ENCODE measurements at places on chromosomes 6 and 20. TPM values are rescaled to one million over a fixed set of nuclear protein-coding genes. Genes with fewer than 3 reads are reported as not detected.

GRCh38 chr6:98137391-98137790 is 697.0 kb upstream of the POU3F2 start:
- DNase-seq: no peak

GRCh38 chr20:1987826-1988225 is 6.0 kb downstream of the PDYN start:
- DNase-seq: no peak

GRCh38 chr20:19070026-19070425 is 142.4 kb upstream of the SLC24A3 start:
- no peak for DNase-seq

- DNase-seq: no peak
These were observed 91.4 kb downstream of the CEBPB start for GRCh38 chr20:50281831-50282591.

GRCh38 chr6:166418691-166419143 is 36.0 kb upstream of the MPC1 start:
- no peak for DNase-seq

DNA sequence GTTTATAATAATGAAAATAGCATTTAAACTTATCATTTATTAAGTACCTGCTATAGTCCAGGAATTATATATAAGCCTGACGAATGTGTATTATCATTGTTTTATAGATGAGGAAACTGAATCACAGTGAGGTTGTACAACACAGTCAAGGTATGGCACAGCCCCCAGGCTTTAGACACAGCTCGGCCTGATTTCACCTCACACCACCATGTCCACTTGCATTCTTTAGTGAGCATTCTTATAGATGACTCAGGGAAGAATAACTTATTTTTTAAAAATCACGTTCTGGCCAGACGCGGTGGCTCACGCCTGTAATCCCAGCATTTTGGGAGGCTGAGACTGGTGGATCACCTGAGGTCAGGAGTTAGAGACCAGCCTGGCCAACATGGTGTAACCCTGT is 289.0 kb downstream of the SYNE1 start:
- DNase-seq: no peak

DNA sequence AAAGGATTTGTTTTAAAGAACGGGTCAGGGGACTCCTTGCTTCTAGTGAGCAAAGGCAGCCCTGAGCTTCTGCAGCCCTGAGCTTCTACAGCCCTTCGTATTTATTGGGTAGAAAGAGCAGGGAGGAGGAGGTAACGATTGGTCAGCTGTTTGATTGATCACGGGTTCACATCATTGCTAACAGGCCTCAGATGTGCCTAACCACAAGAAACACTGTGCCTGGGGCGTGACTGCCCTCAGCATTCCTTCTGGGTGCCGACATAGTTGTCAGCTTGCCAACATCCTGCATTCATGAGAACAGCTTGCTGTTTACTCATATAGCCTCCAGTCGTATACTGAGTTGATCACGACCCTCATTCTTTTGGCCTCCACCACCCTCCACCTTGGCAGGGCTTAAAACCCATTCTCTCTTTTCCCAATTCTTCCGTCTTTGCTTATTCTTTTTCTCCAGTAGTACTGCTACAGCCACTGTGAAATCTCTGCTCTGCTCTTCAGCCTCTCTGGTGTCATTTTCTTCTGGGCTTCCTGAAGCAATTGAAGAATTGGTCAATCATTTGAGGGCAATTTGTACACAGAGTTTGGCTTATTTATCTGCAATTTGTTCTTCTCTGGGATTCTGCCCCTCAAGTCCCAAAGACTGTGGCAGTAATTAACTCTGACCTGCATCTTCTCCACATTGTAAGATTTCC is 25.4 kb upstream of the NOP56 start:
- DNase-seq: no peak

DNA sequence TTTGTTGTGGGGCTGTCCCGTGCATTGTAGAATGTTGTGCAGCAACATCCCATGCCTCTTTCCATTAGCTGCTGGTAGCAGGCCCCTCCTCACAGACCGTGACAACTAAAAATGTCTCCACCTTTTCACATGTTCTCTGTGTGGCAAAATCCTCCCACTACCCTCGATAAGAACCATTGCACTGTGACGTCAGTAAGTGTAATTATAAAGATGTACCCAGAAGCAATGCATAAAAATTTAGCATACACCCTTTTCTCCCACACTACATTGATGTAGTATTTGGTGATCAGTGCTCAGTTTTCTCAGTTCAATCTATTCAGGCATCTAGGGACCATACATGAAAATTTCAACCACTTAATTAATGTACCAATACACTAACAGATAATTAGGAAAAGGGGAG is 389.9 kb downstream of the DOK5 start:
- no peak for DNase-seq

DNA sequence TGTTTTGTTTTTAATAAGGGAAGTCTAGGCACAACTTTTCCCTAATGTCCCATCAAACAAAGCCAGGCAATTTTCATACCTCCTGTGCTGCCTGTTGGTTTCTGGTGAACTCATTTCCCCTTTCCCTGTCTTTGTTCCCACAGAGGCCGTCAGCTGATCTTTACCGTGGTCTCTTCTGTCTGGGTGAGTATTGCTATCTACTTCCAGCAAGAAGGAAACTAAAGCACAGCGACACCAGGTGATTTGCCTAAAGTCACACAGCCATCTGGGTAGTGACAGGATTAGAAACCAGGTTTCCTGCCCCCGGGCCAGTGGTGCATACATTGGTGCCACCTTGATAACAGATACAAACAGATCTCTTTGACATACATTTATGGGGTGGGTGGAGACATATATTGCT is 59.6 kb downstream of the RAB44 start:
- no peak for DNase-seq

- DNase-seq: no peak
These were observed 37.2 kb downstream of the VTA1 start for GRCh38 chr6:142184307-142184706.

DNA sequence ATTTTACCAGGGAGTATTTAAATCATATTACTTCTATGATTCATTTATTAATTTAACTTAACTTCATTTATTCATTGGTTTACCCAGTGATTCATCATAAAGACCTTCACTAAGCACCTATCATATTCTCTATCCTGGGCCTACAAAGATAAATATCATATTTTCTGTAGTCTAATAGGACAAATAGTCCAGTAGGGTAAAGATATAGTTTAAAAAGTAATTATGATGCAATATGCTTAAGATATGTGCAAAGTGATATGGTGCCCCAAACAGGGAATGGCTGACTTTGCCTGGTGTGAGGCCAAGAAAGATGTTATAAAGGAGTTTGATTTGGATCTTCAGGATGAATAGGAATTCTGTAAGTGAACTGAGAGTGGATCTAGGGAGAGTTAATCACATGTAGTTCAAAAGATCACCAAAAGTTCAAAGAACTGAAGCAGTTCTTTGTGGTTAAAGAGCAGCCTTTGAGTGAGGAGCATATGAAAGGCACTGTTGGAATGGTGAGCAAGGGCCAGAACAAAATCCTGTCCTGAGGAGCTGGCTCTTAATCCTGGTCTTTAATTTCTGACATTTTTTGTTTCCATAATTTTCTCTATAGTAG is 45.5 kb downstream of the MLIP start:
- no peak for DNase-seq

- DNase-seq: no peak
These were observed 301.8 kb downstream of the KIF16B start for GRCh38 chr20:16271450-16271849.

GRCh38 chr6:67593247-67593646 is 1041.8 kb upstream of the ADGRB3 start:
- no peak for DNase-seq

DNA sequence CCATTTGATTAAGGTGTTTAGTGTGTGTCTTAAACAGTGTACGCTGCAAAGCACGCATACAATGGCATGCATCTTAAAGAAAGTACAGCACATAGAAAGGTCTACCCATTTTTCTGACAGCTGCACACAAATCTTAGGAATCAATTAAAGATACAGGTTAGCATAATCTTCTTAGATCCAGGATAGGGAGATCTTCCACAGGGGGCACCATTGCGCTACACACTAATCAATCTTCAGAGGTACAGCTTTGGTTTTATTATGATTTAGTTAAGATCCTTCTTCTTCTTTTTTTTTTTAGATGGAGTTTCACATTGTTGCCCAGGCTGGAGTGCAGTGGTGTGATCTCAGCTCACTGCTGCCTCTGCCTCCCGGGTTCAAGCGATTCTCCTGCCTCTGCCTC is 63.7 kb upstream of the BEND3 start:
- no peak for DNase-seq

The PRICKLE4 gene
- 3.0 TPM for polyA plus RNA-seq

The SMIM28 gene
- polyA plus RNA-seq: not detected

The ECI2 gene
- polyA plus RNA-seq: 48.1 TPM

The VNN1 gene
- 0.28 TPM for polyA plus RNA-seq

The SMPDL3A gene
- 12.8 TPM for polyA plus RNA-seq

The EPB41L1 gene
- polyA plus RNA-seq: 23.0 TPM

The TCF21 gene
- polyA plus RNA-seq: not detected

Data from forelimb muscle (tissue), 1 donor.